NCI-H1436 treated with DMSO at 0.1 percent for 48 hours (cell line): ENCODE measurements at places on chromosomes 12 and 14.
A peak's percentile ranks its signal among the peaks of the same experiment; 100 is the strongest.

- DNase-seq, result no peak
Measured at GRCh38 chr12:61916831-61917230, 343.4 kb upstream of the USP15 start.

DNA sequence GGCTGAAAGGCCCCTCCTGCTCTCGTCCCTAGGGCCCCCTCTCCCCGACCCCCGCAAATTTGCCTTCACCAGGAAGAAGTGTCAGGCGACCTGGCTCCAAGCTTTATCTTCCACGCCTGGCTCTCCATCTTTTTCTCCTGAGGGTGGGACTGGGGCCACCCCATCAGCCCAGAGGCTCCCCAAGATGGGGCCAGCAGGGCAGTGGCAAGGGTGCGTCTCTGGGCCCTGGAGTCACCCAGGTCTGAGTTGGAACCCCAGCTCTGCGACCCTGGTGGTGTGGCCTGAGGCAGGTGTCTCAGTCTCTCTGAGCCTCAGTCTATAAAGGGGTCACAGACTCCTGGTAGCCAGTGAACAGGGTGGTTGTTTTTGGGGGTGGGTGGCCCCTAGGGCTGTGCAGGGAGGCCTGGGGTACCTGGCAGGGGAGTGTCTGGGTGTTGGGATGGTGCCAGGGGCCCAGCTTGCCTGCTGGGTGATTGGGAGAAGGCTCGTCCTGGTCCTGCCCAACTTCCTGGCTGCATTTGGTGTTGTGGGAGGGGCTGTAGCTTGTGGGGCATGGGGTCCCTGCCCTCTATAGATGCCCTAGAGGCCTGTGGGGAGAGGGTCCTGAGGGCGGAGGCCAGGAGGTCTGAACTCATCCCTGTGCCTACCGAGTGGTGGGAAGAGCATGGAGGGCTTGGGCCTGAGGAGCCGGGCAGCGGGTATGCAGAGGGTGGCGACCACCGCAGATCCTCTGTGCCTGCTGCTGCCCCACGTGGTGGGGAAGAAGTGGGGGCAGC, 7.6 kb downstream of the KIF26A start:
- DNase-seq, result no peak

GRCh38 chr12:51434305-51434704, 9.7 kb downstream of the SLC4A8 start:
- no peak for DNase-seq

DNA sequence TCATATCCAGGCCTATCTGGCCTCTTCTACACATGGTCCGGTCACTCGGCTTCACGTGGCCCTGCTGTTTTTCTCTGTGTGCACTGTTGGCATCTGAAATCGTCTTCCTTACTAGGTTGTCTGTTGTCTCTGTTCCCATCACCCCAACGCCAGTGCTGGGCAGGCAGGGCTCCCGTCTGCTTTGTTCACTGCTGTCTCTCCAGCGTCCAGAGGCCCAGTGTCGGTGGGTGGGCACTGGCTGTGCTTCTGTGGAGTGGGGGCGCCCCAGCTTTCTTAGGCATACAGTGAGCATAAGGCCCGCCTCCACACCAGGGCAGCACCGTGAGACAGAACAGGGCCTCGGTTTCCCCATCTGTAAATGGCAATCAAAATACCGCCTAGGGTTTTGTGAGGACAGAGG, 153.1 kb downstream of the BCL11B start:
- DNase-seq, result no peak

- DNase-seq, result no peak
Measured at GRCh38 chr12:80217011-80217535, 117.7 kb downstream of the OTOGL start.

GRCh38 chr14:39230416-39231035, 3.2 kb upstream of the MIA2 start:
- DNase-seq, result no peak

- no peak for DNase-seq
Measured at GRCh38 chr12:126144603-126145002, 1079.4 kb downstream of the AACS start.

GRCh38 chr12:38844267-38844666, 61.1 kb downstream of the CPNE8 start:
- no peak for DNase-seq

- no peak for DNase-seq
Measured at GRCh38 chr12:93381161-93381975, 3.6 kb downstream of the NUDT4 start.

DNA sequence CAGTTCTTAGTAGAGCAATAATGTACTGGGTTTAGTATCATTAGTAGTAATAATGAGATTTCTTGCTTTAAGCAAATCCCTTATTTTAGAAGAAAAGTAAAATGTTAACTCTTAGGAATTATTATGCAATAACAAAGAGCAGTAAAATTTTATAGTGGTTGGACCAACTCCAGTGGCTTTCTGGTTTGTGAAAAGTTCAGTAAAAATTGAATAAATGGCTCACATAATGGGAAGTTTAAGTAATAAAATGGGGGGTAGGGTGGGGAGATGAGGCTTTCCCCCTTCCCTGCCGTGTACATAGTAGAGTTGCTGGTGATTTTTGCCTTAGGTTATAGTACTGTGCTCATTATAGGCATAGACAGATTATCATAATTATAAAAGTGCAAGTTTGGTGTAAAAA, 250.5 kb upstream of the ATP2B1 start:
- DNase-seq, result no peak

DNA sequence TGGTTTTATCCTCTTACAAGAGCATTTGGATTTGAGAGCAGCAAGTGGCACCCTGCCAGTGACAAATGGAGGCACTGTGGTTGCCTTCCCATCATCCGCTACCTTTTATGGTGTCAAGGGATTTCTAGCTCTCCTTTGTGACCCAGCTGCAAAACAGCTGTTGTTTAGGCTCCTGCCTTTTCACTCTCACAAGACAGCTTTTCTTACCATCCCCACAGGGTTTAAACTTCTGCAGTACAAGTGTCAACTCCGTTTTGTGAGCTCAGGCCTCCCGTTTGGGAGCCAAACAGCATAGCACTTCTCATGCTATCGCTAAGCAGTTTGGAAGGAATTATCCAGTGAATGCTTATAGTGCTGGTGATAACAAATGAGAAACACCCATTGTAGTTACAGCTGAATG, 331.4 kb downstream of the TMTC2 start:
- DNase-seq, result no peak

GRCh38 chr14:74085047-74085637, 386 bp downstream of the LIN52 start:
- DNase-seq, result no peak

GRCh38 chr12:115755725-115756085, 521.8 kb downstream of the MED13L start:
- DNase-seq, result no peak

DNA sequence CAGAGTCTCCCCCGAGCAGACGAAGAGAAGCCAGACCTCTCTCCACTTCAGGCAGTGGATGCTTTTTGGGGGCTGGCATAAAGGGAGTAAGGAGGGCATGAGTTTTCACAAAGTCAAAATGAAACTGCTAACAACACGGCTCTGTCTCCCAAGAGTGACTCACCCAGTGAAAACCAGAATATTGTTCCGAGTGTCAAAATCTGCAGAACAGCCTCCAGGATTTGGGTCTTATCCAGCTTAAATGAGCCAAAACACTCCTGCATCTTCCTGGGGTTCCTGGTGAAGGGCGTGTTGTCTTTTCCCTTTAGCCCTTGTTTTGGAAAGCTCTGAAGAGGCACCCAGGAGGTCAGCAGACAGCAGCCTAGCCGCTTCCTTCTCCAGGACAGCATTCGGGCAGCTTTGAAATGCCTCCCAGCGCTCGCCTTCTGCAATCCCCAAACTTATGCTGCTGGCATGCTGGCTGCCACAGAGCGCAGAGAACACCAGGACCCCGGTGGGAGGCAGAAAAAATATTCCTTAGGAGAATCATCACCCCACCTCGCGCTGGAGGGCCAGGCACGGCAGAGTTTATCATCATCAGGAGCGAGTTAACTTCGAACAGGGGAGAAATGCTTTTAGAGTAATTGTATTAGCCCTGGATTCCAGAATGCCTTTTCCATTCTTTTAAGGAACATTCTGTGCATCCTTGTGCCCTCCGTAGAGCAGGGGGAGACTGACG, 117.7 kb upstream of the NCOR2 start:
- no peak for DNase-seq

DNA sequence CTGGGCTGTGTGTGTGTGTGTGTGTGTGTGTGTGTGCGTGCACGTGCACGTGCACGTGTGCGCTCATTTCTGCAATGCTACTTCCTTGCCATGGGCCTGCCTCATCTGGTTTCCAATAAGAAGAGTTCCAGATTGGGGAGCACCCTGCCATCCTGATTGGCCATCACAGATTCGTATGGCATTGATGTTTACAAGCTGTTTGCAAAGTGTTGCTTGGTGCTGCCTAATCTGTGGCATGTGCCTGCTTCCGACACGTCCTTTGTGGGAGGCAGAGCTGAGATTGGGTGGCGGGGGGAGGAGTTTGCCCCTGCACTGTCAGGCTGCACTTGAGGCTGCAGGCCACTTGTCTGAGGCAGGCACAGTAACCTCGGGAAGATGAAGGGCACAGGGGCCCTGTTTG, 39.2 kb downstream of the SAMD4A start:
- no peak for DNase-seq

DNA sequence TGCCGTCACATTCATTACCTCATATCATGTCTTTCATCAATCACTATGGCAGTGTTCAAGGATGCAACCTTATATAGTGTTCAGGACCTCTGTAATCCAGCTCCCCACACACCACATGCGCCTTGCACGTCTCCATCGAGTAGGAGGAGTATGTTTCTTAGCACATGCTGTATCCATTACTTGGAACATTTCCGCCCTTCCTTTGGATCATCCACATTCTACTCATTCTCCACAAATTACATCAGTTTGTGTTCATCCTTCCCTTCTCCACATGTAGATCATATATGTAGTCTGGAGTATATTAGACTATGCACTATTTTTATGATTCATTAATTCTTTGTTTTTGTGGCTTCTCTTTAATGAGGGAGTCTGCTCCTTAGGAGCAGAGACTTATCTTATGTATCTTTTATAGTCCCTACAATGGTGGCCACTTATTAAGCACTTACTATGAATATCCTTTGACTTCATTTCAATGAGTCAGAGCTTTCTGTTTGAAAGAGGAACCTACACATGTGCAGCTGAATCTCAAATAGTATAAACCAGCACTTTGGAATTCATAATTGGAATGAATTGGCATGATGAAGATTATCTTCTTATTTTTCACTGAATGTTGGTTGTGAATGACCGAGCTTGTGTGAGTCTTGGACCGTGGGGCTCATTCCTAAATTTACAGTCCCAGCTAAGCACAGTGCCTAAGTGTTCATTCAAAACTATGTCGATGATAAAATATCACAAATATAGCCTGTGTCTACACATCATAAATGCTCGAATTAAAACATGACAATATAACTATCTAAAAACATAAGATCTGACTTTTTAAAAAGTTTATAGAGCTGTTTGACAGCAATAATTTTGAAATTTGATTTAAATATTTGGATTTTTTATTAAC, 30.2 kb upstream of the NPAS3 start:
- DNase-seq, result no peak

- DNase-seq, result no peak
Measured at GRCh38 chr12:67772267-67773169, 124.0 kb downstream of the DYRK2 start.

- DNase-seq, result no peak
Measured at GRCh38 chr12:76399040-76399439, 50.8 kb upstream of the BBS10 start.

DNA sequence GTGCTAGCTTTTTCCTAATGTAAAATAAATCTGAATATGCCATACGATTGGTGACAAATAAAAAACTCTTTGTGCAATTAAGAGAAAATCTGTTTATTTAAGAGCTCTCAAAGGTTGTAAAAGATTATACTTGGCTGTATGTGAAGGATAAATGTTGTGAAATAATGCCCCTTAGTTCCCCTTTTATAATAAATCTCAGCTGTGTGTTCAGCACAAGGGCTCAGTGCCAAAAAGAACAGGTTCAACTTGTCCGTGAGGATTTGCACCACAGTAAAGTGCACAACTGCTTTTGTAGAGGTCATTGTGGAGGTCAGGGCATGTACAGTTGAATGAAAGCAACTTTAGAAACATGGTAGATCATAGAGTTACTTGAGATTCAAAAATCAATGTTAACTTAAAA, 118.6 kb downstream of the TRMT5 start:
- DNase-seq, result peak; percentile 13

GRCh38 chr14:57847096-57847495, 18.8 kb downstream of the SLC35F4 start:
- DNase-seq, result no peak

GRCh38 chr14:53715193-53715721, 241.4 kb downstream of the BMP4 start:
- DNase-seq, result no peak

DNA sequence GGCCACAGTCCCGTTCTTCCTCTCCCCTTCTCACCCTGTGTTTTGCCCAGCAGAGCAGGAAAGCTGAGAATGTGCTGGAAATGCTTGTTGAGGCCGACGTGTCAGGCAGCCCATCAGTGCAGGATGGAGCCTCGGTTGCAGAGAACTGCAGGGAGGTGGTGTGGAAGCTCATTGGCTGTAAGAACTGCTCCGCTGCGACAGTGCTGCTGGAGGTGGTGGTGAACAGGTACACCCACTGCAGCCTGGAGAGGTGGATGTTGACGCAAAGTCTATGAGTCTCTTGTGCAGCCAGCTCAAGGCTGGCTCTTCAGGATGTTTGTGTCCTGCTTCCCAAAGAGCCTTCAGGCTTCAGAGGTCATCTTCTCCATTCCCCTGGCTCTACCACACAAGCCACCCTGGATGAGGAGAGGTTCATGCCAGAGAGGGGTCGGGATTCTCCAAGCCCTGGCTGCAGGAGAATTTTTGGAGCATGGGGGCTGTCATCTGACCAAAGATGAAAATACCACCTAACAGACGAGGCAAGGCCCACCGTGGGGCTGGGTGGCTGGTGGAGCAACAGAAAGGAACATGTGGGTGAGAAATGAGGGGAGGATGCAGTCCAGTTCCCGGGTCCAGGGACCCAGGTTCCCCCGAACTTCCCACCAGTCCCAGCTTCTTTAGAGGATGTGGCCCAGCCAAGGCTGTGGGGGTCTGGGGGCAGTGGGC, 174.1 kb upstream of the PRMT8 start:
- no peak for DNase-seq

DNA sequence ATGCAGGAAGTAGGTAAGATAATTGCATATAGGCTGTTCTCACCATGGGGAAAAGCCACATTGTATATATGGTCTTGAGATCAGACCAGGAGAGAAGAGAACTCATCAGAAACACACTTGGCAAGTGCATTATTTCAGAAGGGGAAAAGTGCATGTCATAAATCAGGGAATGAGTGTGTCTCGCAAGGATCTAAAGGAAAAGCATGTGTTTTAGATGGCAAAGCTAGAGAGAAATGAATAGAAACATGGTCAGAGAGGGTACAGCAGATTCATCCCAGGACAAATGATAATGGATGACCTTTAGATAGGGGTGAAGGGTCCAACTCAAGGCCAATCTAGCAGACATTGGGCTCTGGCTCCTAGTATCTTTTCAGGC, 230.2 kb upstream of the NAV3 start:
- DNase-seq, result no peak

DNA sequence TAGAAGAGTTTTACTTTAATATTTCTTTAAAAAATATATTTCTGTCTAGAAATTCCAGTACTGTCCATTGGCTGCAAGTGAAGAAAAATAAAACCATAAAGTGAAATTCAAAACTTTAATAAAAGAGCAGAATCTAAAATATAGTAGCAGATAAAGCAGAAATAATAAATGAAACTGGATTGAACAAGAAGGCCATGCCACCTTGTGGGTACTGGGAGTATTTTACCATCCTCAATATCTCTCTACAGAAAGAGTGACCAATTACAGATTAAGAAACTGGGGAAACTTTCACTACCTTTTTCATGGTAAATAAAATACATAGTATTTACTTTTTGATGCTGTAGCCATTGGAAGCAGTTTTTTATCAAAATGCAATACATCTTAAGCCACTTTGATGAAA, 220.5 kb downstream of the BCAT1 start:
- no peak for DNase-seq

GRCh38 chr12:120737557-120738251, 12.1 kb downstream of the ACADS start:
- no peak for DNase-seq
